Lung microvascular endothelial cell (primary cell): ENCODE measurements at places on chromosomes 2 and 18.

DNA sequence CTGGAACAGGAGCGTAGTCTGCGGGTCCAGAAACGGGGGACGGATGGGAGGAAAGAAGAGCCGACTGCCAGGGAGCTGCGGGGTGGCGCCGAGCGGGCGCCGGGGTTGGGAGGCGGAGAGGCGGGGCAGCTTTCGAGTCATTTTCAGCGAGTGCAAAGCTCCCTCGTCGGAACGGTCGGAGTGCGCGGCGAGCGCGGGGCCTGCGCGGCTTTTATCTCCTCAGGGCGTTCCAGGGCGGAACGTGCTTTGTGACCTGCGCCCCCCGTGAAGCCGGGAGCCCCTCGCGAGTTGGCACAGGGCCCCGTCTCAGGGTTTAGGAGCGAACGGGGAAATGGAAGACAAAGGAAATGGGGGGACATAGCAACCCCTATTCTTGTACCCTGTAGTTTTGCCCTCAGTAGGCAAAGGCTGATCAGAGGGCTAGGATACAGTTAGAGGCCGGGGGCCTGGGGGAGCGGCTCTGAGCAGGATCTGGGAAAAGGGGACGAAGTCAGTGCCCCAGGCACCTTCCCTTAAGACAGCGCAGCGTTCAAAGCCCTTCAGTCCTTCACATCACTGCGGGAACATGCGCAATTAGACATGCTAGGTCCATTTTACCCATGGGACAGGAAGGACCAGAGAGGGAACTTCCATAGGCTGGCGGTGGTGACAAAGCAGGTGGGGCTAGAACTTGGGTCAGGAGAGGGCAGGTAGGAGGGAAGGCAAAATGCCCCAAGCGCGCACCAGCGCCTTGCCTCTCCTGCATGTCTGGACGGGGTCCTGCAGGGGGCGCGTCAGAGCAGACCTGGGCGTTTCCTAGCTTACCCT is 60.1 kb upstream of the IL1RL1 start:
- peak; percentile 62 for DNase-seq

DNA sequence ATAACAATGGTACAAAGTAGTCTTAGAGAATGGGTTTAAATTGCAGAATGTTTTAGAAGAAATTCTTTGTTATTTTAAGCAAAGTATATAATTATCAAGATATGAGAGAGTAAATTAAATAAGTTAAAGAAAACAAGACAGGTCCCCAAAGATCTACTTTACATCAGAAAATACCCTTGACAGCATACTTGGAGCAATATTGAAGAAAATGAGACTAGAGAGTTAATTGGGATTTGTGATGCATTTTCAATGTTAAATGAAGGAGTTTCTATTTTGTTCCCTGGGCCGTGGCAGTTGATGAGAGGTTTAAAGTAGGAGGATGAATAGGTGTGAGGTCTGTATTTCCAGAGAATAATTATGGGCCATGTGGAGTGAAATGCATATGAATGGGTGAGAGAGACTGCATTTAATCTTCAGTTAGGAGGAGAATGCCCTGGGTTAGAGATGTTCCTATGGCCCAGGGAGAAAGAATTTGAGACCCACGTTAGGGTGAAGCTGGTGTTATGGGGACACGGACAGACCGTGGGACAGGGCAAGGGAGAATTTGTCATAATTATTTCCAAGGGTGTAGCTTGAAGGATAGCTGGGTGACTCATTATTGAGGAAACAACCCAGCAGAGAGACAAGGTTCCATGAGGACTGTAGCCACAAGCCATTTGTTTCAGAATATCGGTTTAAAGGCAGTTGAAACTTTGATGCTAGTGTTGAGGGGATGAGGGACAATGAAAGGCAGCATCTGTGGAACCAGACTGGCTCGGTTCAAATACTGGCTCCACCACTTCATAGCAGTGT is 22.7 kb downstream of the MGAT5 start:
- DNase-seq: peak; percentile 53

DNA sequence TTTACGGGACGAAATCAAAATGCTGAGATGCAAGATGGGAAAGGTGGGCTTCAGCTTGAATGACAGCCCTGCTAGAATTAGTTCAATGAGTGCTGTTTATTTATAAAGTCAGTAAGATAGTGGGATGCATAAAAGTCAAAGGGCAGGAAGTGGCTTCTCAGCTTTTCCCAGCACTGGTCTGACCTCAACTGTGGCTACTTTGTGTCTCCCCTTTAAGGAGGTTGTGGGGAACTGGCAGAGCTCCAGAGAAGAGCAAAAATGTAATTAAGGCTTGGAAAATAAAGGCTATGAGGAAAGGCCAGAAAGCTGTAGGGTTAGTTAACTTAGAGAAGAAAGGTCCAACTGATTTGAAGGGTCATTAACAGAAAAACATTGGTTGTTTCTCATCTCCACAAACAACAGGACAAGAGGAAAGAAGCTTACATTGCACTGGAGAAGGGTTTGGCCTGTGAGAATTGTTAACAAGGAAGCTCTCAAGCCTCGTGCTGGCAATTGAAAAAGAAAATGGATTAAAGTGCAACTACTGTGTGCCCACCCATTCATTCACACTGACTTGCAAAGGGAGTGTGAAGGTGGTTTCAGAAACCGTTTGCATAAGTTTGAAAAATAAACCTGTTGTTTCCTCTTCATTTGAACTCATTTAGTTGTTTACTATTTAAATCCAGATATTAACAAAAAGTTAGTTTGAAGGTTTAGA is 68.8 kb upstream of the CD28 start:
- no peak for DNase-seq

DNA sequence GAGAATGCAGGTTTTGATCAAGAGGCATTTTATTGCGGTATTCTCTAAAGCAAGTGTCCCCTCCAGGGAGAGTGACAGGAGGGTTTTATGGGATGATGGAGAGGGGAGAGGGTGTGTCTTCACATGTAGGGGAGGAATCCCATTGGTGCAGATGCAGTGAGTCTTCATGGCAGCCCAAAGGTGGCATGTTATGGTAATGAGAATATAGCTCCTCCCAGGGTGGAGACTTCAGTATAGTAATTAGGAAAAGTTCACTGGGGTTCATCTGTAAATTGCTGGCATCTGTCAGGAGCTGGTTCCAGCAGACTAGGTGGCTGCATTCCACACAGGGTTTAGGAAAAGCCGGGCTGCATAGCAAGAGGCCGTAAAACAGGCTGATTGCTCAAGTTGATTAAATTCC is 230.7 kb upstream of the CCDC68 start:
- no peak for DNase-seq

DNA sequence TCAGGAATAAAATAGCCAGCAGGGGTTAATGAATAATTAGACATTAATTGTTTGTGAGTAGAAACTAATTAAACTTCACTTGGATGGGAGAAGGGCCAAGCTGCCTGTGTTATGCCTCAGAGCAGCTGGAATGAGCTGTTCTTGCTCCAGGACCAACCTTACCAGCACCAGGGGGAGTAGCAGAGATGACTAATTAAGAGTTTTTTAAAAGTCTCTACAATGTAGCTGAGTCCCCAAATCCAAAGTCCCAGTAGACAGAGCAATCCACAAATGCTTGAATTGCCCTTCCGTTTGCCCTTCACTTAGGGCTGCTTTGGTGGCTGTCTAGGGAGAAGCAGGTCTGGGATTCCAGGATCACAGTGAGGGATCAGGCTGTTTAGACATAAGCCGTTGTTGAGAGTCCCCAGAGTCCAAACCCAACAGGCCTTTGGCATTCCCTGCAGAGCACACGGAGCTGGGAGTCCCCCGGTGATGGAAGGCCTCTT is 59.4 kb downstream of the RHOB start:
- peak; percentile 53 for DNase-seq

GRCh38 chr2:143110758-143111428 is 18.3 kb upstream of the ARHGAP15 start:
- peak; percentile 52 for DNase-seq

- DNase-seq: peak; percentile 80
Observed at GRCh38 chr18:12726774-12727550, 24.1 kb downstream of the PSMG2 start.
